ENCODE measurements at places on chromosomes 12 and 14.

- DNase-seq: no peak
These were observed 334.3 kb upstream of the SYT1 start for GRCh38 chr12:78530100-78530765.

GRCh38 chr14:82403987-82404386 lies 870.3 kb upstream of the SEL1L start:
- no peak for DNase-seq

DNA sequence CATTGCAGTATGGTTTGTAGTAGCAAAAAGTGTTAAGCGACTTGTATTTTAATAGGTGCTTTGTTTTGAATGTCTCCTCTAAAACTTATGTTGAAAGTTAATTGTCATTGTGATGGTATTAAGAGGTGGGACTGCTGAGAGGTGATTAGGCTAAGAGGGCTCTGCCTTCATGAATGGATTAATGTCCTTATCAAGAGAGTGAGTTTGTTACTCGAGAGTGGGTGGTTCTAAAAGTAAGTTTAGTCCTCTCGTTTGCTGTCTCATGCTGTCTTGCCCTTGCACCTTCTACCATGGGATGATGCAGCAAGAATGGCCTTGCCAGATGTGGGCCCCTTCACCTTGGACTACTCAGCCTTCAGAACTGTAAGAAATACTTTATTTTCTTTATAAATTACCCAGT lies 17.4 kb downstream of the ZDHHC17 start:
- DNase-seq: no peak

- DNase-seq: no peak
These were observed 1.0 kb downstream of the TMEM253 start for GRCh38 chr14:21101802-21102413.

GRCh38 chr14:27242874-27243273 lies 645.0 kb upstream of the NOVA1 start:
- DNase-seq: no peak

- DNase-seq: no peak
These were observed 24.3 kb upstream of the CPM start for GRCh38 chr12:68957273-68957672.

DNA sequence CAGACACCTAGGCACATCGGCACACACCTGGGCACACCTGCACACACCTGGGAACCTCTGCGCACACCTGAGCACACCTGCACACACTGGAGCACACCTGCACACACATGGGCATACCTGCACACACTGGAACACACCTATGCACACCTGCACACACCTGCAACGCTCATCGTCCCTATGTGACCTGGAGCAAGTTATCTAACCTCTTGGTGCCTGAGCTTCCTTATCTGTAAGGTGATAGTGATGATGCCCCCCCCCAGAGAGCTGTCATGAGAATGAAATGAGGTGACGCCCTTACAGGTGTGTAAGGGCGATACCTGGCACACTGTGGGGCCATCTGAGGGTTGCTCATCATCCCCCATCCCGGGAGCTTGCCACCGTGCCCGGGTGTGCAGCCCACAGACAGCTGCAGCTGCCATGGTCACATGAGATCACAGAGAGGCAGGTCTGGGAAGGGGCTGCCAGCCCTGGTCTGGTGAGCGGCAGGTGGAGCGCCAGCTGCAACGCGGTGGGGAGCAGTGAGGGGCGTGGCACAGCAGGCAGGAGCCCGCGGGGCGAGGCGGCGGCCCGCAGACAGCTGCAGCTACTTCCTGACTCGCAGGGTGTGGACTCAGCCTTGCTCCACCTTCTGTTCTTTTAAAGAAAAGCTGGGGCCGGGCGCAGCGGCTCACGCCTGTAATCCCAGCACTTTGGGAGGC lies 59.9 kb upstream of the FBRSL1 start:
- DNase-seq: no peak

GRCh38 chr14:68043752-68044151 lies 224.2 kb downstream of the RAD51B start:
- DNase-seq: no peak

GRCh38 chr12:131736446-131737149 lies 25.7 kb downstream of the SFSWAP start:
- no peak for DNase-seq

- DNase-seq: no peak
These were observed 16.9 kb downstream of the BDKRB1 start for GRCh38 chr14:96272777-96273473.

DNA sequence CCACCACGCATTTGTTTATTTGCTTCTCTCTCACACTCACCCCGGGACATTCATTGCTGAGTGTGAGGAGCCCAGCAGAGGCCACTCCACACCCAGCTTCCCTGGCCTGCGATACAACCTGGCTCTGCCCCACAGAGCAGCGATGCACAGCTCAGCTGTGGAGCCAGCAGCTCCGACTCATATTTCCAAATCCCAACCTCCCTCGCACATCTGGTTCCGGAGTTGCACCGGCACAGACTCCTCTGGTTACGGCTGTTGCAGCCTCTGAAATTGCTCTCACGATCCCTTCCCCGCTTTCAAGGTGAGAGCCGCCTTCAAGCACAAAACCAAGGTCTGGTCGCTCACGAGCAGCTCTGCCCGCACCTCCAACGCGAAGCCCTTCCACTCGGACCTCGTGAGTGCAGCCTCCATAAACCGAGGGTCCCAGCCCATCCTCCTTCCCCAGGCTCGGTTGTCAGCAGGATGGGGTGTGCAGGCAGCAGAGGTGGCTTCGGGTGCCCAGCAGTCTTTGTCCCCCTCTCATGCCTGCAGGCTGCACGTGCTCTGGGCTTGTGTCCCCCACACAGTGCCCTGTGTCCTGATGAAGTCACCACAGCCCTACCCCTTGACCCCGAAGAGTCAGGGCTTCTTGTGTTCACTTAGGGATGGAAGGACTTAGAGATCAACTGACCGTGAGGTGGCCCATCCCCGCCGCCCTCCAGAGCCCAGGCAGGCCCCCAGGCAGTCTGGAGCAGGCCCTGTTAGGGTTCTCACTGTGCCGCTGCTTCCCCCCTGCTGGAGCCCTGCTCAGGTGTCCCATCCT lies 184.3 kb downstream of the ADGRD1 start:
- no peak for DNase-seq

GRCh38 chr12:47265391-47265790 lies 185.6 kb upstream of the AMIGO2 start:
- no peak for DNase-seq

- no peak for DNase-seq
These were observed 21.6 kb downstream of the TRPV4 start for GRCh38 chr12:109811624-109811995.

DNA sequence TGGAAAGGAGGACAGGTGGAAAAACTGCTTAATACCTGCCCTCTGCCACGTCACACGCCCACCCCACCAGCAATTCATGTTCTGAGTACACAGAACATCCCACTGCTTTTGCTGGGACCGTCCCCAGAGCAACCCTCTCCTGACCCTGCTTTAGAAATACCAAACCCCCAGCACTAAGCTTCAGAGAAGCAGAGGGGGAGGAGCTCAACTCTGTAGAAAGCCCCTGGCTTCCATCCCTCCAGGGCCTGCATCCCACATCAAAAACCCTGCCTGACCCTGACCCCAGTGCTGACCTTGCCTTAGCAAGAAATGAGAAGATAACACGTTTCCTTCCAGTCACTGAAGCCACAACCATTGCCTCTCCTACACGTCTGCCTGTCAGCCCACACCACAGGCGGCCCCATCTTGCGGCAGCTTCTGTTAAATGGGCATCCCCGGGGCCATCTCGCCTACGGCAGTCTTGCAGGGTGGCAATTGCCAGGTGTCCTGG lies 19.7 kb downstream of the VDR start:
- peak; percentile 89 for DNase-seq

GRCh38 chr12:27198036-27198435 lies 46.0 kb upstream of the STK38L start:
- DNase-seq: no peak

GRCh38 chr12:69529021-69529420 lies 56.2 kb upstream of the CCT2 start:
- DNase-seq: no peak

GRCh38 chr14:52397844-52398243 lies 83.7 kb downstream of the PTGER2 start:
- no peak for DNase-seq

DNA sequence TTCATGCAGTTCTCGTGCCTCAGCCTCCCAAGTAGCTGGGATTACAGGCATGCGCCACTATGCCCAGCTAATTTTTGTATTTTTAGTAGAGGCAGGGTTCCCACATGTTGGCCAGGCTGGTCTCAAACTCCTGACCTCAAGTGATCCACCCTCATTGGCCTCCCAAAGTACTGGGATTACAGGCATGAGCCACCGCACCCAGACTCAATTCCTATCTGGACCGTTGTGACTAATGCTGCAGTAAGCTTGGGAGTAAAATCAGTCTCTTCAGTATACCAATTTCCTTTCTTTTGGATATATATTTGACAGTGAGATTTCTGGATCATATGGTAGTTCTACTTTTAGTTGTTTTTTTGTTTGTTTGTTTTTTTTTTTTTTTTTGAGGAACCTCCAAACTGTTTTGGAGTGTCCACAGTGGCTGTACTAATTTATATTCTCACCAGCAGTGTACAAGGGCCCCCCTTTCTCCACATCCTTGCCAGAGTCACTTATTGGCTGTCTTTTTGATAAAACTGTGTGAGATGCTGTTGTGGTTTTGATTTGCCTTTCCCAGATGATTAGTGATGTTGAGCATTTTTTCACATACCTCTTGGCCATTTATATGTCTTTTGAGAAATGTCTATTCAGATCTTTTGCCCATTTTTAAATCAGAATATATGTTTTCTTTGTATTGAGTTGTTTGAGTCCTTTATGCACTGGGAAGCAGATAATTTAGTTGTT lies 37.3 kb upstream of the EVL start:
- DNase-seq: no peak

DNA sequence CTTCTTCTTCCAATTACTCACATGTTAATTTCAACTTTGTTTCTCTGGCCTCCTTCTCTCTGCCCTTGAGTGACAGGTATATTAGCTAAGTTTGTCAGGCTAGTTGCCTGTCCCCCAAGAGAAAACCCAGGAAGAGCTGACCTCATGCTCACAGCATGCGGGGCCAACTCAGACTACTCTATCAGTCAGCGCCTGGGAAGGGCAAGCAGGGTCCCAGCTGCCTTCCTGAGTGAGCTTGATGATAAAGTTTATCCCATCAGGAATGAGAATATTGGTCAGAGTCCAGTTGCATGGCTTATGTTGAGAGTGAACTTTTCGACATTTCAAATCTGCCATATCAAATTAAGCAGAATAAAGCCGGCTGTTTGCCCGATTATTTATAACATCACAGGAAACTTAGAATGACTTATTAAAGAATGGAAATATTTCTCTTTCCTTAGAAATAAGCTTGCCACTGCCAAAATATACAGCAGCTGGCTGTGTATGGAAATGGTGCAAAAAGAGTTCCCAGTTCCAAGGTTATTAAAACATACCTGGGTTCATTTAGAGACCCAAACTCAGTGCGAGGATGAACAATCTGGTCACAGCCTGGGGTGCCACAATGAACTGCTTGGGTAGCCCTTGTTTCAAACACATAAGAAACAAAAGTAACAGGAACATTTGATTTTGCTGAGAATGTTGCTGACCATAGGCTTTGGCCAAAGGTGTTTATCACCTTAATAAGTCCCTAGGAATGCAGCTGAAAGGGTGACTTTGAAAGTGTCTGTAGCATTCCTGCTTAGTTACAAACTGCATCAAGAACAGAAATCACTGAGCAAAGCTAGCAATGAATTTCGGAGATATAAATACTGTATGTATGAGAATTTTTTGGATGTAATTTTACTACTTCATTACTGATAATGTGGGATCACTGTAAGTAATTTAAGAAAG lies 1553.8 kb upstream of the FLRT2 start:
- no peak for DNase-seq

DNA sequence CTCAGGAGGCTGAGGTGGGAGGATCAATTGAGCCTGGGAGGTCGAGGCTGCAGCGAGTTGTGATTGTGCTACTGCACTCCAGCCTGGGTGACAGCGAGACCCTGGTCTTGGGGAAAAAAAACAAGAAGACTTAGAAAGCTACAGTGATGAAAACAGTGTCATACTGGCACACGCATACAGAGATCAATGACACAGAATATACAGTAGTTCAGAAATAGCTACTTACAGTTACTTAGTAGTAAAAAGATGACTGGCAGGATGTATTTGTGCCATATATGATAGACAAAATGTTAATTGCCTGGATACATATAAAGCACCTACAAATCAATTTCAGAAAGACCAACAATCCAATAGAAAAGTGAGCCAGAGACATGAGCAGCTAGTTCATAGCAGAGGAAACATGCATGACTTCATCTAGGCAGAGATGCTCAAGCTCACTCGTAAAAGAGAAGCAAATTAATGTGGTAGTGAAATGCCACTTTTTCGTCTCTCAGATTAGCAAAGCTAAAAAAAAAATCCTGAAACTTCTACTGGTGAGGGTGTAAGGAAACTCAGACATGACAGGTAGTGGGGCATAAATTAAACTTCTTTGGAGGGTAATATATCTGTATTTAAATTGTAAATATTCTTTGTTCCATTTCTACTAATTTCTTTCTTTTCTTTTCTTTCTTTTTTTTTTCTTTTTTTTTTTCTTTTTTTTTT lies 2.5 kb upstream of the ALDH2 start:
- no peak for DNase-seq

- no peak for DNase-seq
These were observed 125.2 kb upstream of the FKBP4 start for GRCh38 chr12:2669560-2669959.

DNA sequence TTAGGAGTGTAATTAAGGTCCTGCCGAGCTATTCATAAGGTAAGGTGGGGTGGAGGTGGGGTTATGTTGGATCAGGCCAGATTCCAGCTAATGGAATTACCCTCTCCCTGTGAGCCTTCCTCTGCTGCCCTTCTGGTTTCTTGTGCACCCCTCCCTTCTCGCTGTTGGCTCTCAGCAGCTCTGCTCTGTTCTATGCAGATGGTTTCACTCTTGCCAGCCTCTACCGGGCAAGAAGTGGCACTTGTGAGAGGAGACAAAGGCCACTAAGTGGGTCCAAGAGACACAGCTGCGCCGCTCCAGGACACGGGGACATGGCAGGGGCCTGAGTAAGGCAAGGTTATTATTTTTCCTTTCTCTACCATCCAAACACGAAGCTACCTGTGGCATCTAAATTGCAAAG lies 334.4 kb downstream of the EMP1 start:
- no peak for DNase-seq

GRCh38 chr12:43676183-43676813 lies 82.3 kb downstream of the PUS7L start:
- peak; percentile 38 for DNase-seq

- DNase-seq: no peak
These were observed 223.7 kb upstream of the RTL1 start for GRCh38 chr14:101127224-101127623.

DNA sequence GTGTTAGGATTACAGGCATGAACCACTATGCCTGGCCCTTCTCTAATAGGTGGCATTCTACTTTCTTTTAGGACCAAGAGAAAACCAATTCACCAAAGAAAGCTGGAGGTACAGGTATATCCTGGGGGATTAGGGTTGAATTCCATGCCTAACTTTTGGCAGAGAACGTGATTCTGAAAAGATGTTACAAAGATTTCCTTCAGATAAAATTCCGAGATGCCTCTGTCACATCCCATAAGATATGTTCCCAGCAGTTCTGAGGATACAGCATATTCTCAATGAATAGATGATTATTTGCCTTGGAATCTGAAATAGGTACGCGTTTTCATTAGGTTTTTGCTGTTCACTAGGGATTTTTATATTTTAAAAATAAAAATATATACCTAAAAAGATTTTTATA lies 111.9 kb upstream of the KRAS start:
- DNase-seq: no peak

- no peak for DNase-seq
These were observed 153.8 kb downstream of the LRIG3 start for GRCh38 chr12:58766513-58766870.

GRCh38 chr14:61472011-61472672 lies 150.8 kb downstream of the PRKCH start:
- DNase-seq: peak; percentile 56

- no peak for DNase-seq
These were observed 18.2 kb upstream of the MON2 start for GRCh38 chr12:62448436-62448835.
